ENCODE measurements at places on chromosomes 7 and 10. TPM values are rescaled to one million over a fixed set of nuclear protein-coding genes. Genes with fewer than 3 reads are reported as not detected.

Gene DNAJC12
- polyA plus RNA-seq: 0.13 TPM

Gene SSC4D
- 0.92 TPM for polyA plus RNA-seq

DNA sequence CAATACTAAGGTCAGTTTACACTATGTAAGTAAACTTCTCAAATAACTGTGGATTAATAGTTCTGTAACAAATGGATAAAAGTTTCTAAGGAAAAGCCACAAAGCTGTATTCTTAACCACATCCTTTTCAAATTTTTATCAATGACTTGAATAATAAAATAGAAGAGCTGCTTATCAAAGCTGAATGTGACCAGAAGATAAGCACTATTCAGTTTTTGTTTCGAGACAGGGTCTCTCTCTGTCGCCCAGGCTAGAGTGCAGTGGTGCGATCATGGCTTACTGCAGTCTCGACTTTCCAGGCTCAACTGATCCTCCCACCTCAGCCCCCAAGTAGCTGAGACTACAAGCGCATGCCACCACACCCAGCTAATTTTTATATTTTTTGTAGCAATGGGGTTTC is 17.0 kb downstream of the UPF2 start:
- no peak for DNase-seq

Gene CYP2C9
- polyA plus RNA-seq: not detected

- DNase-seq: no peak
Measured at GRCh38 chr10:78782441-78782840, 286.3 kb upstream of the ZMIZ1 start.

Measured in BJ (cell line).